GM03348 (cell line): ENCODE measurements at places on chromosomes 3 and 15.
A peak's percentile ranks its signal among the peaks of the same experiment; 100 is the strongest.

- DNase-seq: no peak
Observed at GRCh38 chr3:32685543-32686185, 676 bp downstream of the CNOT10 start.

DNA sequence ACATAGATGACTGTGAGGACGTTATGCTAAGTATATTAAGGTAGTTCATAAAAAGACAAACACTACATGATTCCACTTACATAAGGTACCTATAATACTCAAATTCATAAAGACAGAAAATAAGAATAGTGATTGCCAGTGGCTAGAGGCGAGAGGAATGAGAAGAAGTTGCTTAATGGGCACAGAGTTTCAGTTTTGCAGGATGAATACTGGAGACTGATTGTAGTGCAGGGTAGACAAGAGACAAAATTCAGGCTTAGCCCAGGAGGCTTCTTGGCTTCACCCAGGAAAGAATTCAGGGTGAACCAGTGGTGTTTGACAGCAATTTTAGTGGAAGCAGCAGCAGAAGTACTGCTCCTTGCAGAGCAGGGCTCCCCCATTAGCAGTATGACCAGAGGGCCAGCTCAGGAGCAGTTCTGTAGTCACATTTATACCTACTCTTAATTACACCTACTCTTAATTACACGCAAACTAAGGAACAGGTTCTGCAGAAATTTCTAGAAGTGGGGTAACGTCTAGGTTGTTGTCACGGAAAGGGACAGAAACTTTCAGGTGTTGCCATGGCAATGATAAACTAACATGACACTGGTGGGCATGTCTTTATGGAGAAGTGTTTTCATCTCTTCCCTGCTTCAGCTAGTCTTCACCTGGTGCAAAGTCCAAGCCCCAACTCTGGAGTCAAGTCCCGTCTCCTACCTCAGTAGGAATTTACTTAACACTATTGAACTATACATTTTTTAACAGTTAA, 55.2 kb downstream of the TBL1XR1 start:
- DNase-seq: no peak

DNA sequence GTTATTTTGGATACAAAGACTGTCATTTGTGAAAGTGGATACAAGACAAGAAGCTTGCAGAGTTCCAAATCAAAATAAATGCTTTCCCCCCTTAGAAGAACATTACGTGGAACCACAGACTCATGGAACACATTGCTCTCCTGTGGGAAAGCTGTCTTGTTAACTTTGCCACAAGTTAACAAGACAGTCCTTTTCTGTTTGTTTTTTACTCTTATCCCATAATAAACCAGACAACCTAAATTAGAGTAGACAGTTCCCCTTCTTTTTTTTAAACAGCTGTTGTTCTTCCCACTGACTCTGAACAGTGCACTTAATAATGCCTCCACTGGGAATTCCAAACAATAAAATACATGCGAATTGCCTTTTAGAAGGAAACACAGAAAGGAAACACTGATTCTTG, 255.3 kb upstream of the UBE2E2 start:
- no peak for DNase-seq

DNA sequence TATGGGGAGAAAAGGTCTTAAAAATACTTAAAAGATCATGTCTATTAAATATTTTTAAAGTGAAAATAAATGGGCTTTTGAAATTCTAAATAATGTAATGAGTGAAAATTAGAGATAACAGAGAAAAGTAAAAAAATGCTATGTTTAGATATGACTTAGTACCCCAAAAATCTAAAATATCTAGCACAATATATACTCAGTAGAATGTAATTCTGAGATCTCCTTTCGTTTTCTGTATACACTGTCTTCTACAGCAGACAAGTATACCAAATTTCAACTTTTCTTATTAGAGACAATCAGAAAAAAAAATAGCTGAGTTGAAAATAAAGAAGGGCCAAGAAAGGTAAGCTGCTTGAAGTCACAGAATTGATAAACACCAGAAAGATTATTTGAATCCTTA, 140.8 kb downstream of the ADAM10 start:
- DNase-seq: no peak

- no peak for DNase-seq
Observed at GRCh38 chr3:152486364-152486763, 217.6 kb downstream of the MBNL1 start.

- DNase-seq: peak; percentile 22
Observed at GRCh38 chr15:39403640-39404117, 177.2 kb upstream of the THBS1 start.

GRCh38 chr15:39031596-39031995, 467.0 kb upstream of the RASGRP1 start:
- DNase-seq: no peak

GRCh38 chr15:54559405-54560069, 581.3 kb downstream of the UNC13C start:
- DNase-seq: no peak

- DNase-seq: no peak
Observed at GRCh38 chr15:95659656-95660055, 670.8 kb upstream of the NR2F2 start.

GRCh38 chr15:48622237-48622636, 23.3 kb downstream of the FBN1 start:
- DNase-seq: no peak

GRCh38 chr3:39285332-39285731, 5.5 kb upstream of the CX3CR1 start:
- DNase-seq: no peak
